ENCODE measurements at places on chromosomes 5 and 9.

DNA sequence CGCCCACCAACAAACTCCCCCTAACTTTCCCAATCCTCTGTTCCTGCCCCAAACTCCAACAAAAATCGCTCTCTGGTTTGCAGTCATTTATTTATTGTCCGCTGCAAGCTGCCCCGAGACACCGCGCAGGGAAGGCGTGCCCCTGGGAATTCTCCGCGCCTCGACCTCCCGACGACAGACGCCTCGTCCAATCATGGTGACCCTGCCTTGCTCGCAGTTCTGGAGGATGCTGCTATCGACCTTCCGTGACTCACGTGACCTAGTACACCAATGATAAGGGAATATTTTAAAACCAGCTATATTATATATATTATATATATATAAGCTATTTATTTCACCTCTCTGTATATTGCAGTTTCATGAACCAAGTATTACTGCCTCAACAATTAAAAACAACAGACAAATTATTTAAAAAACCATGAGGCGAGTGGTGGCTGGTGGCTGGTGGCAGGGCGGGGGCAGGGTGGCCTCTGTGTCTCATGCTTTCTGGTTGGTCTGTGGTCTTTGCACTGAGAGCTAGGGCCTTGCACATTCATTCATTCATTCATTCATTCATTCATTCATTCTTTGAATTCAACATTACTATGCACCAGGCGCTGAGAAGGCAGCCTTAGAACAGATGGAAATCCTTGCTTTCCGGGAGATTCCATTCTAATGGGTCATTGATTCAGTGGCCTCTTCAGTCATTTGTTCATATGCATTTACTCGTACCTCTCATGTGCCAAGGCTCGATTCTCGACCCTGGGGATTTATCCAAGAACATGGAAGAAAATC, 37.9 kb downstream of the FGF18 start:
- no peak for DNase-seq

DNA sequence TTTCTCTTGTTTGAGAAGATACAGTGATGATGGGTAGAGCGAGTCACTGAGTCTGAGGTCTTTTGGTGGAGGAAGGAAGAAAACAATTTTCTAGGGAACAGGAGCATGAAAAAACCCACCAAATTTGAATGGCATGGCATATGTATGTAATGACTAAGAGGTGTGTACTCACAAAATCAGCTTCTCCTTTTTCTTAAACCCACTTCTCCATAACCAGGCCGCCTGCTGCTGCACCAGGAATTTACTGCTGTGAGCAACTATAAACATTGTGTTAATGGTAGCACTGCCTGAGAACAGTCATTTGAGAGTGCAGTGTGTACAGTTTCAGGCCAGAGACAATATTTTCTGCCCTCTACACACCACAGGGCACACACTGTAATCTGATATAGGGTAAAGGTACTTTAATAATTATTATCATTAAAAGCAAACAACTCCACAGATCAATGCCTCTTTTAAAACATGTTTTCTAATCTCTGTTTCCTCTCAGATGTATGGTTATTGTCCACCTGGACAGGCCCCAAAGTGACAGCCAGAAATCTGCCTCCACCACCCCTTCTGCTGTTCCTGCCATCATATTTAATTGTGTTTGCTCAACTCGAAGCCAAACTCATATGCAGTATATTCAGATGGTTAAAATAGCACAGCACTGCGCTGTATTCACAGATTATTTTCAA, 241.6 kb downstream of the KIAA0825 start:
- no peak for DNase-seq

DNA sequence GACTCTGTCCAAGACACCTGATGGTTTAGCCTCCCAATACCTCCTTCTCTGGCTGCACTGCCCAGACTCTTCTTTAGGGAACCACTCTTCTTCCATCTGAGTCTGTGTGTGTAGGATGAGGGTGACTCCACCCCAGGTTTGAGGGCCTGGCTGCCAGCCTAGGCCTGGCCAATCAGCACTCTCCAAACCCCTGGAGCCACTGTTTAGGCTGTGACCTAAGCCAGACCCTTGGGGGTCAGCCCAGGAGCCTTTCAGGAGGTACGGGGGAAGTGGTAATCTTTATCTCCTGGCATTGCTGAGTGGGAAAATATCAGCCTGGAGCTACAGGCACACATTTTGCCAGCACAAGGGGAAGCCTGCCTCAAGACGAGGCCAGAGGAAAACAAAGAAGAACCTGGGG, 6.2 kb upstream of the ERGIC1 start:
- DNase-seq: no peak

DNA sequence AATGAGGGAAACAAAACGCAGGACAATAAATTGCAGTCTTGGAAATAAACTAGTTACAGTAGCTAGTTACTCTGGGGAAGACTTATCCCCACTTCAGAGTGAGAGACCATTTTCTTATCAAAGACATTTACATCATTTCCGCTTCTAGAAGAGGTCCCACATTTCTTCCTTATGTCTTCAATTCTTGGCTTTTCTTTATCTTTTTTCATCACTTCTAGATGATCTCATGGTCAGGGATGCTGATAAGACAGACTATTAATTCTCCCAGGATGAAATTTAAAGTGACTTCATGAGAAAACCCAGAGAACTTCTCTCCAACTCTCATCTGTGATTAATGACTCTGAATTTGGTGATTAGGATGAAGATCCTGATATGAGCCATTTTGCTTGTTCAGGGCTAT, 229.1 kb downstream of the MTRR start:
- no peak for DNase-seq

- no peak for DNase-seq
Measured at GRCh38 chr5:97026721-97027120, 90.8 kb downstream of the LNPEP start.

DNA sequence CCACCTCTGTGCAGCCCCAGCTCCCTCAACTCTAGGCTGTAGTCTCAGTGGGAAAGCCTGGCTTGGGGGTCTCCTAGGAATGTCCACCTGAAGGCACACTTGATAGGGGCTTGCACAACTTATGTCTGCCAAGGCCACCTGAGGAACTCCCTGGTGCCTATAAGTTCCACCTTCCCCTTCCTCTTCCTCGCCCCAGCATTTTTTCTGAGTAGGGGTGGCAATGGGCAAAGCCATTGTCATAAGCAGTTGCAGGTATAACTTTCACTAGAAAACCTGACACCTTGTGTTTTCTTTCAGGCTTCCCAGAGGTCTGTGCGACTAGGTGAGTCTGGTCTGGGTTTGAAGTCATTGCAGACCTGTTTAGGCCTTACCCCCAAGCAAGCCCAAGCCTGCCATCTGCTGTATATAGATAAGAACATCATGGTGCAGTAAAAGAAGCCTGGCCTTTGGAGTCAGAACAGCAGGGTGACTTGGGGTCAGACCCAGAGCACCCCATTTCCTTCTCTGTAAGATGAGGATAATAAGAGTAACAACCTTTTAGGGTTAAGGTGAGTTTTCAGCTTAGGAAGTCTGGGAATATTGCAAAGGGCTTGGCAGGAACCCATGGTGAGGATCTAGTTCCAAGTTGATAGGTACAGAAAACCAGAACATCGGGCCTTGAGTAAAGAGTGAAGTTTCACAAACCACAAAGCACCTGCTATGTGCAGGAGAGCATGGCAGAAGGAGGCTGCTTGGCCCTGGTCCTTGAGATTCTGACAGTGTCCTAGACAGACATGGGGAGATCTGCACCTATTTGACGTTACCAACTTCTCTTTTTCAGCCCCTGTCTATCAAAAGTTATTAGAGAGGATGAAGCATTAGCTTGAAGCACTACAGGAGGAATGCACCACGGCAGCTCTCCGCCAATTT, 33.8 kb downstream of the TGFBI start:
- DNase-seq: no peak

DNA sequence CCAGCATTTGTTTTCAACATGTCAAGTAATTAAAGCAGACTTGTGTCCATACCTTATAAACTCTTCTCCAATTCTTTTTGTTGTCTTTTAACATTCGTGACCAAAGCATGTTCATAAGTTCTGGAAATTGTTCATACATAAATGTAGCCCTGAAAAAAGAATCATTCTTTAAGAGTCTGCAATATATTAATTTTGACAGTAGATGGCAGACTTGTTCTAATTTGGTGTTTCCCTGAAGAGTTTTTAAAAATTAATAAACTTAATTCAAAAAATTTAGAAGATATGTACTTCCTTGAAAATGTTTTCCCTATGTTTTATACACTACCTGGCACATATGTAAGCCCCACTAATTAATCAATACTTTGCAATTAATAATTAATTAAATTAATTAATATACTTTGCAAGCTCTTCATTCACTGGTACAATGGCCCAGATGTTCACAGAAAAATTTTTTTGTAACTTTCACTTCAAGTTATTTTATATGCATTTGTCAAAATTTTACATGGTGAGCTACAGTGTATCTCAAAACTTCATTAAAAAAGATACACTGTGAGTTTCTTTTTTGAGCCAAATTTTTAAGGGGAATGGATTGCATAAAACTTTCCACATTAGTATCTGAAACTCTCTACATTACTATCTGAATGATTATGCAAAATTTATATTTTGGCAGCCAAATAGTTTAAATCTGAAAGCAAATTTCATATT, 42.1 kb downstream of the CLINT1 start:
- no peak for DNase-seq

DNA sequence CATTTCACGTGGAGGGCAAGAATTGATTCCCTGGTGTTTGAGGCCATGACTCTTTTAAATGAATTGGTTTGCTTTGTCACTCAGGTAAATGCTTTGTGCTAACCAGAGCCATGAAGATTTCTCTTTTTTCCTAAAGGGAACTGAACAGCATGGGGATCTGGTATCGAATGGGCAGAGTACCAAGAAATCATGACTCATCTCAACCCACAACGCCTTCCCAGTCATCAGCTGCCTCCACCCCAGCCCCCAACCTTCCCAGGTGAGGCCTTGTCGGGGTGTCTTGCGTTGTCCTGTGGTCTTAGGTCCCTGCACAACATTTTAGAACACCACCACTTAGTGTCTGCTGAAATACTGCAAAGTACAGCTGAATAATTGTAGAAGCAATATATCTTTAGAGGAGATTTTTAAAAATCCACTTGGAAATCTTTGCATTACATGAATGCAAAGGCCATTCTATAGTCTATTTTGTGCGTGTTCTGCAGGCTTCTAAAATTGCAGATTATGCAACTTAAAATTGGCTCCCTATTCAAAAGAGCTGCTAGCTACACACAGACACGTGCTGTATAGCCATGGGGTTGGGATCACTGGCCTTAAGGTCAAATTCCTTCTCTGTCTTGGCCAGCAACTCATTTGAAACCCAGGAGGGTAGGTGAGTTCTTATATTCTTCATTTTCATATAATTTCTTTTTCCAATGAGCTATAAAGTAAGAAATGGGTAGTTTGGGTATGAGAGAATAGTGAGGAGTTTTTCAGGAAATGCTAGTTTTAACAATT, 69.0 kb downstream of the MVB12B start:
- DNase-seq: no peak

DNA sequence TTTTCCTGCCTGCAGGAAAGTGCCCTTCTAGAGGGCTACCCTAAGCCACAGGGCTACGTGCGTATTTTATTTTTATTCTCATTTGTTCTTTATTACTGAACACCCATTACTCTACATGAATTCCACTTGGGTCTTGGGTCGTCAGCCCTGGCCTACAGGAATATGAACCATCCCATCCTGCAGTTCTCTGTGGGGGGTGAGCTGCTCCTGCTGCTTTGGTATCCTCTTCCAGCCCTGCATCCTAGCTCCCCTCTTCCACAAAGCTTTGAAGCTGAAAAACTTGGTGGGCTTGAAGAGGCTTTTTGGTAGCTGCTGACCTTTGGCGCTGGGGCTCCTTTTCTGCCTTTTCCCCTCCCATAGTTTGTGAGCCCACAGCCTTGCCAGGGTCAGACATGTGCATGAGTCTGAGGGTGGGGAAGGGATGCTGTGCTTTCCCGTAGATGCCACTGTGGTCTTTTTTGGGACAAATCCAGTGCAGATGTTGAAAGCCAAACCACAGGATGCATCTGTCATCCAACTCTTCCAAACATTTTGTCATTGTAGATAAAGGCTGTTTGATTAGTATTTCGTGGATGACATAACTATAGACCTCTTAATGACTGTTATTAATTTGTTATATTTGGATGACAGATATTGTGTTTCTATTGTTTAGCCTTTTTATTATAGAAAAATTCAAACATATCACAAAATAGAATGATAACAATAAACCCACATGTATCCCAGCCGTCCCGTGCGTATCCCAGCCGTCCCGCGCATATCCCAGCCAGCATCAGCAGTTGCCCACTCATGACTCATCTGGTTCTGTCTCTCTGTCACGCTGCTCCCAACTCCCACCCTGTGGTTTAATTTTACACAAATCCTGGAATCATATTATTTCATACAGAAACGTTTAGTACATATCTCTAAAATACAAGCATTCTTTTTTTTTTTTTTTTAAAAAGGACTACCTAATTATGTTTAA, 43.9 kb downstream of the SLC46A2 start:
- DNase-seq: no peak

GRCh38 chr9:86282979-86283535, 719 bp upstream of the ISCA1 start:
- DNase-seq: no peak

GRCh38 chr9:33458444-33458843, 11.1 kb upstream of the AQP3 start:
- DNase-seq: no peak

DNA sequence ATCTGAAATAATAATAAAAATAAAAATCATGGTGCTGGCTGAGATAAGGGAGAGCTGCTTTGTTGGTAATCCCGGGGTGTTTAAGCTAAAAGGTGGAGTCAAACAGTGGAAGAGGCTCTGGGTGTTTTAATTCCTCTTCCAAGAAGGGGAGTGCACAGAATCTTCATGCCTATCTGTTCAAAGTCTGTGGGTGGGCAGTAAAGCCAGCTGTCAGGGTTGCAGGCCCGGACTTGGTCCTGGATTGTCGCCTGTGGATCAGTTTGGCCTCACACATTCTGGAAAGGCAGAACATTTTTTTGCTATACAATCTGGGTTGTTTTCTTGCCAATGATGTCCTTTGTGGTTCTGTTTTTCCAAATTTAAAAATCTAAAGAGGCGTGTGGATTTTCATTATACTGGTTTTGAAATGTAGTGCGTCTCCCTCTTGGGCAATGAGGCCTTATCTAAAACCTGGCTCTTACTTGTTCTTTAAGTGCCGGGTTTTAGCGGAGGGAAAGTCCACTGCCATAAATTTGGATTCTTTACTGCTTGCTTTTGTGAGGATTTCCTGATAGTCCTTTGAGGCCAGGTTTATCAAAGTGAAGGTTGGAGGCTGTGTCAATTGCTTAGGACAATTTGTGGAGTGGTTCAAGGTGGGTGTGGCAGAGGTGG, 5.8 kb downstream of the ANKDD1B start:
- no peak for DNase-seq

- no peak for DNase-seq
Measured at GRCh38 chr5:181190711-181191525, 14.1 kb downstream of the TRIM7 start.

GRCh38 chr5:116709082-116709481, 134.5 kb upstream of the SEMA6A start:
- no peak for DNase-seq
